ENCODE measurements at places on chromosomes 6 and 20. TPM values are rescaled to one million over a fixed set of nuclear protein-coding genes. Genes with fewer than 3 reads are reported as not detected.

DNA sequence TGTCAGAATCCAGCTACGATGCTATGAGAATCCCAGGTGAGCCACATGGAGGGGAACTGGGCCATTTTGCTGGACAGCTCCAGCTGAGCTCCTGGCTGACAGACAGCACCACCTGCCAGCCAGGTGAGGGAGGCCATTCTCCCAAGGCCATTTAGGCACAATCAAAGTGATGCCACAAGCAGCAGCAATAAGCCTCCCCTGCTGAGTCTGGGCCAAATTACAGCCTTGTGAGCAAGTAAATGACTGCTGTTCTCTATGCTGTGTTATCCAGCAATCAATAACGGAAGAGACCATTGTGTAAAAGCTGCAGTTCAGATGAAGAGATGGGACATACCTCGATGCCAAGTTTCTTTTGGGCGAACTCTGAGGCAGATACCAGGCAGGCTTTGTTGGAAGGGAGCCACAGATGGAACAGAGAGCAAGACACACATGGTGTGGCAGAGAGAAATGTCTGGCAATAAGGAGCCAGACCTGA is 14.0 kb upstream of the SCGN start:
- H3K27ac ChIP-seq: no peak overlapping the region
- H3K27me3 ChIP-seq: peaks cover 58% of the 10 kb centered on the region

DNA sequence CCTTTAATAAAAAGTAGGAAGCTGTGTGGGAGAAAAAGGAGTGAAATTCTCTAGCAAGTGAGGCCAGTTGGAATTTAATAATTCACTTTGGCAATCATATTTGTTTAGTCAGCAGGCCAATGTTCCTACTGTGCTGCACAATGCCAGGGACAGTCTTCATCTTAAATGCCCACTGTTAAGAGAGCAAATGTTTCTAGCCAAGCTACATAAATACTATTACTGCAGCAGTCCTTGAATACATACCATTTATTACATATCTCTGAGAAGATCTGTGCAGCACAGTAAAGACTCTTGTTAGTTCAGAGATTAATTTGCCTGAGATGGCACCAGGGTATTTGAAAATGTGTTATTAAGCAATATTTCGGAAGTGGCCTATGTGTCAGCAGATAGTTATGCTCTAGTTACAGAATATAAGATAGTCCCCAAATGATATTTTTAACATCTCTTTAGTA is 105.4 kb downstream of the OGFRL1 start:
- H3K4me3 ChIP-seq: no peak overlapping the region
- peaks cover 16% of the 10 kb centered on the region for H3K36me3 ChIP-seq
- H3K4me1 ChIP-seq: peaks cover 45% of the 10 kb centered on the region

GRCh38 chr6:36386495-36387439 is 702 bp downstream of the ETV7 start:
- H3K27me3 ChIP-seq: peaks cover 59% of the 10 kb centered on the region
- no peak for DNase-seq
- peak overlapping the region; percentile 76 for H3K4me3 ChIP-seq
- no peaks in the 10 kb centered on the region for H3K36me3 ChIP-seq
- H3K4me1 ChIP-seq: peaks cover 19% of the 10 kb centered on the region

GRCh38 chr20:51001430-51002265 is 21.3 kb downstream of the KCNG1 start:
- H3K27ac ChIP-seq: no peak overlapping the region
- H3K4me1 ChIP-seq: peaks cover 4% of the 10 kb centered on the region
- H3K4me3 ChIP-seq: no peak overlapping the region
- peaks cover 22% of the 10 kb centered on the region for H3K36me3 ChIP-seq
- DNase-seq: no peak

DNA sequence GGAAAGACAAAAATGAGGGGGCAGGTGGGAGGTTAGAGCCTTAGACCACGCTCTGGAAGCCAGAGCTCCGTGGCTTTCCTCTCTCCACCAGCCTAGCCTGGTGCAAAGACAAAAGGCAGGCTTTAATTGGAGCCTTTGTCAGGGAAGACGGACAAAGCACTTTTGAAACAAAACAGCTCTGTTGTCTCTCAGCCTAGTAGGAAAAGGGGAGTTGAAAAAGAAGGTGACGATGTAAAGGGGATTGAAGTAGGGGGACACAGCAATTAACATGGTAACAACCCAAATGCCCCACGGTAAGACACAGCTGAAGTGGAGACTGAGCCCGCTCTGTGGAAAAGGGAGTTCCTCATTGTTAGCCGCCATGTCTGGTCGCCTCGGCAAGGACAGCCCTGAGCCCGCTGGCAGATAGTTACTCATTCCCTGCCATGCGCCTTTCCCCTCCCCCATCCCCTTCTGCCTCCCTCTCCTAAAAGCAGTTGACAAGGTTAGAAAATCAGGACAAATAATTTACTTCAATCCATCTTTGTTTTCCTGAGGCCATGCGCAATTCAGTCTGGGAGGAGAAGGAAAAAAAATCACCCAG is 93.0 kb downstream of the TCP11 start:
- peak overlapping the region; percentile 9 for H3K4me3 ChIP-seq
- DNase-seq: no peak
- peaks cover 13% of the 10 kb centered on the region for H3K4me1 ChIP-seq
- no peaks in the 10 kb centered on the region for H3K36me3 ChIP-seq

Gene IL17F
- total RNA-seq: not detected

DNA sequence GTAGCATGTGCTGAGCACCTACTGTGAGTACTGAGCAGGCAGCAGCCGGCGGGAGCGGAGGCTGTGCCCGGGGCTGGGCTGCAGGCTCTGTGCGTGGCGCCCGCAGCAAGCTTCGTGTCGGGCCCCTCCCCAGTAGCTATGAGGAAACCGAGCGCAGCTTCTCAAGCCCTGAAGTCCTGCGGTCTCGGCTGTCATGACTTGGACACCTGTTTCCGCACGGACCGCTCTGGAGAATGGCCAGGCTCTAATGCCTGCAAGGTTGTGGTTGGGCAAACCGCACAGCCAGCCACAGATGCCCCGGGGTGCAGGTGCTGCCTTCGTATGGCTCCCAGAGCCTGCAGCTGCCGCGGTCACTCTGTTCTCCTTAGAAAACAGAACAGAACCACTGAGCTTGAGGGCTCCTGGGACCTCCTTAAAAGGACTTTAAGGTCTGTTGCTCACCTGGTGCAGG is 33.7 kb downstream of the PYGB start:
- peak; percentile 8 for DNase-seq
- no peaks in the 10 kb centered on the region for H3K27me3 ChIP-seq
- H3K36me3 ChIP-seq: peaks cover 33% of the 10 kb centered on the region
- H3K27ac ChIP-seq: no peak overlapping the region

DNA sequence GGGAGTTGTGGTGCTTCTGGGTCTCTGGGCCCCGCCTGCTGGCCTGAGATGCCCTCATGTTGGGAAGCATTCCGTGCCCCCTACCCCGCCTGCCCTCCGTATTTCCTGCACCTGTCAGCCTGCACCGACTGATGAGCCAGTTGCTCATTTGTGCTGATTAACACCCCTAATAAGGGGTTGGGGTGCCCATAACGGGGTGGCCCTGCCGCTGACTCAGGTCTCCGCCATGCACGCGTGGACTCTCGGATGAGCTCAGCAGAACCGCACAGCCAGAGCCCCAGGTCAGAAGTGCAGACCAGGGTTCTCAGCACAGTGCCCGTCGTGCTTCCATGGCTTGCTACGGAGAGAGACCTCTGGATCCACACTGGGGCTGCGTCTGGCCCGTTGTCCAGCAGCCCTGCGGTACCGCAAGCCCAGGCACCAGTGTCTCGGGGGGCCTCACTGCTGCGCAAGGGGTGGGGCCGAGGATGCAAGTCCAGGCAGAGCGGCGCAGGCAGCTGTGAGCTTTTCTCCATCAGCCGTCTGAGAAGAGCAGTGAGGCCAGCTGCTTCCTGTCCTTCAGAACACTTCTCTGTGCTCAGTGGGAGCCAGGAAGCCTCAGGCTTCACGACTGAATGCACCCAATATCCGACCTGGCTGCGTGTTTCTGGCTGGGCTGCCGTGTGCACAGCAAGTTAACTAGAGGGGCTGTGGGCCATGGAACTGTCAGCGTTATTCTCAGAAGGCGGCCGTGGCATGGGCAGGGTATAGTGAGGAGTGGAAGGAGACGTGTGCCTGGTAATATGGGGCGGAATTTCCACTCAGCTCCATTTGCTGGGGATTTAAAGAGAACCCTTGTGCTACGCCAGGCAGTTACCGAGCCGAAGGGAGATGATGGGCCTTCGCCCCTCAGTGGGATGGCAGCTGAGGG is 18.6 kb downstream of the MTG2 start:
- no peaks in the 10 kb centered on the region for H3K27me3 ChIP-seq
- H3K27ac ChIP-seq: no peak overlapping the region
- no peaks in the 10 kb centered on the region for H3K4me1 ChIP-seq
- H3K36me3 ChIP-seq: peaks cover 27% of the 10 kb centered on the region
- H3K4me3 ChIP-seq: no peak overlapping the region
